ENCODE measurements at places on chromosomes 3 and 15.

DNA sequence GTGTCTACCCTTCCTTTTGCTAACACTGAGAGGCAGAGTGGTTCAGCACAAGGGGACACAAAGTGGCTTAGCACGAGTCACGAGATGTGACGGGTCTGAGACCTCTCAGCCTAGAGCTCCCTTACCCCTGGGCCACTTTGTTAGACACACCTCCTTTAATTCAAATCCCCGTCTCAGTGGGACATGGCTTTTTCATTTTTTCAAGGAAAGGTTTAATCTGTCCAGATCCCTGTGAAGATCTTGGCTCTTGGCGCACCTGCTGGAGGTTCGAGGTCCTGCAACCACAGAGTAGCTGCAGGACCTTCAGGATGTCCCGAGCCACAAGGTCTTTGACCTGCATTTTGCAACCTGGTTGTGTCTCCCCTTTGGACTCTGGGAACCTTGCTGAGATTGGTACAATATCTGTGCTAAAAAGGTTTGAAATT lies 52.0 kb downstream of the LPP start:
- DNase-seq = no peak

- peak; percentile 50 for DNase-seq
Measured at GRCh38 chr3:23202921-23203707, at the start of gene UBE2E2. Gene UBE2E2 (plus strand): TSS chr3:23203327.

DNA sequence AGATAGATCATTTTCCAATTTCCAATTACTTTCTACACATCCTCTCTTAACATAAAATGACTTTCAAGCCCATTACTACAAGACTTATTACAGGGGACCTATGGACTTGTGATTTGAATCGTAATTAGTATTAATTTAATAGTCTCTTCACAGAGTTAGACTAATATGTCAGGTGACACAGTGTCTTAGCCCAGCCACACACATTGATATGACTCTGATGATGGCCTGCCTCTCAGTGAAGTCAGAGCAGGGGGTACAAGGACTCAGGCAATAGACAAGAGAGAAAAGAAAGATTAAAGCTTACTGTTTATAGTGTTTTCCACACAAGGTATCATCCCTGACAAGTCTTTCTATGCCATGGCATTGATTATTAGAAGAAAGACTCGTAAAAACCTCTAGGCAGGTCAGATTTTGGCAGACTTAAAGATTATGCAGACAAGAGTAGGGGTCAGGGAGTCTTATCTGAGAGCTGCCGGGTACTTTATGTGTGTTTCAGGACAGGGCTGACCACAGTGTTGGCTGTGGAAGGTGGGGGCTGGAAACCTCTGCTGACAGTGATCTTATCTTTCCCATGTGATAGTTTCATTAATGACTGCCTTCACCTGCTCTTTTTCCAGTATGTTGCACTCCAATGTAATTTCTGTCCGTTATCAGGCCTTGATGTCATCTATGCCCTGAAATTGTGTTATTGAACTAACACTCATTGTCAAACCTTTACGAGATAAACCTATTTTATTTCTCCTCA lies 50.1 kb downstream of the B3GALNT1 start:
- DNase-seq = no peak

GRCh38 chr3:536417-536813 lies 339.9 kb downstream of the CHL1 start:
- DNase-seq = no peak

GRCh38 chr3:119352034-119352609 lies 57.9 kb downstream of the ARHGAP31 start:
- no peak for DNase-seq
